Fibroblast of skin of scalp (primary cell): ENCODE measurements at places on chromosomes 7 and 10.

GRCh38 chr10:87660484-87661133 lies 931 bp downstream of the PAPSS2 start:
- DNase-seq, result peak; percentile 59

DNA sequence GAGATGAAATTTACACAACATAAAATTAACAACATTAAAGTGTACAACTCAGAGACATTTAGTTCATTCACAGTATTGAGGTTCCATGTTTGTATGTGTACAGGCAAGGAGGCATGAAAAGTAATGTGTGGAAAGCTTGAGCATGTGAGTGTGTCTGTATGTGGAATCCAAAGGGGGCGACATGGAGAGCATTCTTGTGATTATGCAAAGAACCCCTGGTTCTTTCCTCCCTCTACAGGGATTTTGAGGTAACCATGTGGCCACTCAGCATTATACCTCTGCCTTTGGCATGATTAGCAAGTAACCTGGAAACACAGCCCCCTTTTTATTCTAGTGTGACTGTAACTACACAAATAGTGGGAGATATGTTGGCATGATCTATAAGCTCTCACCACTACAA lies 21.0 kb downstream of the OR2F1 start:
- no peak for DNase-seq

DNA sequence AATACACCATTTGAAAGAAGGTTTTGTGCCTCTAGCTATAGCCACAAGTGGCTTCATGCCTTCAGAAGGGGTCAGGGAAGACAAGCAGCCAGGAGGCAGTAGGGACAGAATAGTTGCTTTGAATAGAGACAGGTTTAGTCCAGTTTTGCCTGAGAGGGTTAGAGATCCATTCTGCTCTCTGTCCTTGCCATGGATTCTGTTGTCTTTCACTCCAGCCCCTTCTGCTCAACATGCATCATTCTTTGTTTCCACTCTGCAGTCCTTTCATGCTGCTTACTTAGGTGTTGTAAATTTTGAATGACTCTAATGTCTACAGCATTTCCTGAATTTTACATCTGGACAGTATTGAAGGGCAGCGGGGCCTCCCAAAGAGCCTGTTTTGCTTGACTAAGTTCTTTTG lies 60.3 kb downstream of the CNTNAP2 start:
- DNase-seq, result no peak

GRCh38 chr10:122234416-122234815 lies 36.7 kb upstream of the BTBD16 start:
- DNase-seq, result no peak

DNA sequence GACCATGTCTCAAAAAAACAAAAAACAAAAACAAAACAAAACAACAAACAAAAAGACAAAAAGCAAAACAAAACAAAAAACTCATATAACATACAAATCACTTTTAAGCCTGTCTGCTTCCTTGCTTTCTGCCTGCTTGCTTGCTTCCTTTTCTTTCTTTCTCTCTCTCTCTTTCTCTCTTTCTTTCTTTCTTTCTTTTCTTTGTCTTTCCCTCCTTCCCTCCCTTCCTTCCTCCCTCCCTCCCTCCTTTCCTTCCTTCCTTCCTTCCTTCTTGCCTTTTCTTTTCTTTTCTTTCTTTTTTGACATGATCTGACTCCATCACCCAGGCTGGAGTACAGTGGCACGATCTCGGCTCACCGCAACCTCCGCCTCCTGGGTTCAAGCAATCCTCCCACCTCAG lies 15.9 kb upstream of the TRA2A start:
- no peak for DNase-seq

DNA sequence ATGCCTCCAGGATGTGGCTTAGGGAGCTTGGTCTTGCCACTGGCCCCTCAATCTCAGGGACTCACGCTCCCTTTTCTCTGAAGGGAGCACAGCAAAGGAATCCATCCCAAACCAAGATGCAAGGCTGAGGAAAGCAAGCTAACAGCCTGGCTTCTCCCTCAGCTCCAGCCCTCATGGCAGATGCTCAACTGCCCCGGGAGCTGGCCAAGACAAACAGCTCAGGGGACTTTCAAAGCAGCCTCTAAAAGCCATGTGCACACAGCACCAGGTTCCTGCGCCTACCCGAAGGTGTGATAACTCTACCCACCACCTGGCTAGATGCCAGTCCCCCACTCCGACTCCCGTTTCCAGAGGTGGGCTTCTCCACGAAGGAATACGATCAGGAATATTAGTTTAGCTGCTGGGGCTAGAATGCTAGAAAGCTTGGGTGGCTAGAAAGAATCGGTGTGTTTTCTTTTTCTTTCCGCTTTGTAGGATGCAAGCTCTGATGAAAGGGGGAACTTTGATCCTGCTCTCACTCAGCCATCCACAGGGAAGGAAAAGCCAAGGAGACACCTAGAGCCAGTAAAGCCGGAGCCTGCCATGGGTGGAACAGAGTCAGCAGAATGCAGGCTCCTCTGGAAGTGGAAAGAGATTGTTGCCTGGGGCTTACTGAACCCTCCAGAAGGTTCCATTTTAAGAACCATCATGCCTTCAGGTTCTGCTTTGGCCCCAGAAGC lies 89.0 kb upstream of the FGFR2 start:
- no peak for DNase-seq

GRCh38 chr10:62031507-62031906 lies 130.0 kb downstream of the ARID5B start:
- no peak for DNase-seq

DNA sequence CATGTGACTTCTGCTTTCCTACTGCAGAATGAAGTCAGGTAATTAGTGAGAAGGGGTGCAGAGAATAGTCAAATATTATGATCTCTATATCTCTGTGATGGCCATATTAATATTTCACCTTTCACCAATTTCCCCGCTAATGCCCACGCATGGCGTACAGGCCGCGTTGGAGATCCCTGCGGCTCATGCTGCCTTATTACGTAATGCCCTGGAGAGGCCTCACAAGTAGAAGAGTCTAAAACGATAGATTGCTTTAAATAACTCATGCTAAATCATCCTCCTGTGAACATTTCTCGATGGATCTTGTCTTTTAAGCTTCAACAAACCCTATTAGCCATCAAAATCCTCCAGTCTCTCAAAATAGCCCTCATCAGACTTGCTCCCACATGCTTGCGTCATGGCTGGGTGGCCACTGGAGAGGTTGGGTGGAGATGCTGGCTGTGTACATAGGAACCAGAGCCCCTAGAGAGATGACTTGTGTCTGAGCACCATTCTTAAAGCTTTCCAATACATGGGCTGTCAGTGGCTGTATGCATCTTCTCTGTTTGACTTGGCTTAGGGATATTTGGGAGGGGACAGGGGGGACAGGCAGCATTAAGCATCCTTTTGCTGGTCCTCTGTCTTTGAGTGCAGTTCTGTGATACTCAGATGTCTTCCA lies 79.5 kb upstream of the INSYN2A start:
- no peak for DNase-seq

DNA sequence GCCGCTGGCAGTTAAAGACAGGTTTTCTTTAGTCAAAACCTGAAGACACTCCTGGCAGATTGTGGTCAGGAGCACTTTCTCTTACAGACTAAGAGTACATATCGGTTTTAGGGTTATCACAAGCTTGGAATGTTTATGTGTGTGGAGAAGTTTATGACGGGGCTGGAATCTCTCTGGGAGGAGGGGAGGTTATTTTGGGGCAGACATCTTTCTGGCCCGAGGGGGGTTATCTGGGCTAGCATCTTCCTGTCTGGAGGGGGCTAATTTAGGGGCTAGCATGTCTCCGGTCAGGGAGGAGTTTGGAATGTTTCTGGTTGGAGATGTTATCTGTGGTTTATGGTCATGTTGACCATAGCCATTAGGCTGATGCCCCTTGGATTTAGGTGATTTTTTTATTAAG lies 141.2 kb upstream of the KIF5B start:
- no peak for DNase-seq

GRCh38 chr7:94996369-94996768 lies 89.0 kb downstream of the PPP1R9A start:
- no peak for DNase-seq

- peak; percentile 33 for DNase-seq
Observed at GRCh38 chr10:28945959-28946358, 268.6 kb downstream of the BAMBI start.

DNA sequence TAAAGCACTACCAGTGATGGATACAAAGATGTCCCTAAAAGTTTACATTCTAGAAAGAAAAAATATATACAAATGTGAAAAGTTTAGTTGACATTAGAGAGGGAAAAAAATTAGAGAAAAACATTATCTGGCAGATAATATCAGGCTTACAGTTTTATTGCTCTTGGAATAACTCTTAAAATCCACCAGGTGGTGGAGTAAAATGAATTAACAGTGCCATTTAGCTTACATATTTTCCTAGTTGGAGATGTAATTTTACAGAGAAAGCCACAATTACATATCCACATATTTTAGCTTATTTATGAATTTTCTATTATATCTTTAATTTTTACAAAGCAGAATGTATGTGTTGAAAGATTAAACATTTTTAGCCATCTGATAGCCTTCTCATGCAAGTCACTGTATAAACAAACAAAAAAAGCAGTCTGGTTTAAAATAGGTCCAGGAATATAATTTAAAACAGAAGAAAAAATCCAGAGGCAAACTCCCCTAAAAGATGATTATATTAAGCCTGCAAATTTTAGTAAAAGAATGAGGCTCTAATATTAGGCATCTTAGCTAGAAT lies 6.5 kb downstream of the CABCOCO1 start:
- peak; percentile 27 for DNase-seq

GRCh38 chr10:660970-661596 lies 28.4 kb downstream of the DIP2C start:
- DNase-seq, result no peak

DNA sequence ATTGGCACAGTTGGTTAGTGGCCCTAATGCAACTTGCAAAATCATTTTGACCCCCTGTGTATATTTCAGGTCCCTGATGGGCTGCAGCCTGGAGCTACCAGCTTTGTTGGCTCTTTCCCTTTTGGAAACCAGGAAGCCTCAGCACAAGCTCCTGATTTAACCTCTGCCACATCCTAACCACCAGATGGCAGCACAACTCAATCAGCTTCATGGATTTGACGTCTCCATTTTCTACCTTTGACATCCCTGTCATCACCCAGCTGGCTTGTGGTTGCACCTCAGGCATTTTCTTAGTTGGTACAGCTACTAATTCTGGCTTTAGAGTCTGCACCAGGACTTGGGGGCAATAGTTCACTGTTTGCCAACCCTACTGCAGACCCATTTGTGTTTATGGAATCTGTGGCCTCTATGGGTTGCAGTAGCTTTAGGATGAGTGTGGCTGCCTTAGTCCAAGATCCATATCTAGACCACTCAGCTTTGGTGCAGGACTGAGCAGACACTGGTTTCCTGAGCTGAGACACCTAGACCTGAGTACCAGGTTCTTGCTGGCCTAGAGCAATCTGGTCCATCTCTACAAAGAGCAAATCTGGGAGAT lies 456.2 kb downstream of the REEP3 start:
- DNase-seq, result peak; percentile 56

GRCh38 chr10:68333058-68333395 lies 299 bp upstream of the PBLD start:
- no peak for DNase-seq

DNA sequence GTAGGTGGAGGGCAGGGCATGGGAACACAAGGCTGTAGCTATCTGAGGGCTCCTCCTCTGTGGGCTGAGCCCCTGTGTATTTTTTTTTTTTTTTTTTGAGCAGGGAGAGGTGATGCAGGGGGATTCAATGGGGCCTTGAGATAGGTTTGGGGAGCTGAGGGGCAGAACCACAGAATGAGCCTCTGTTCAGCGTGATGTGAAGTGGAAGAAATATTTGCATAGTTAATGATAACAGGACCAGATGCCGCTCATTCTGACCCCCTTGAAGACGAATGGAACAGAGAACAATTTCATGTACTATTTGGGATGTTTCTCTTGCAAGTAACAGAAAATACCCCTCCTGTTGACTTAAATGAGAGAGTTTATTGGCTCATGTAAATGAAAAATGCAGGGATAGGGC lies 69.7 kb upstream of the EMX2 start:
- no peak for DNase-seq

DNA sequence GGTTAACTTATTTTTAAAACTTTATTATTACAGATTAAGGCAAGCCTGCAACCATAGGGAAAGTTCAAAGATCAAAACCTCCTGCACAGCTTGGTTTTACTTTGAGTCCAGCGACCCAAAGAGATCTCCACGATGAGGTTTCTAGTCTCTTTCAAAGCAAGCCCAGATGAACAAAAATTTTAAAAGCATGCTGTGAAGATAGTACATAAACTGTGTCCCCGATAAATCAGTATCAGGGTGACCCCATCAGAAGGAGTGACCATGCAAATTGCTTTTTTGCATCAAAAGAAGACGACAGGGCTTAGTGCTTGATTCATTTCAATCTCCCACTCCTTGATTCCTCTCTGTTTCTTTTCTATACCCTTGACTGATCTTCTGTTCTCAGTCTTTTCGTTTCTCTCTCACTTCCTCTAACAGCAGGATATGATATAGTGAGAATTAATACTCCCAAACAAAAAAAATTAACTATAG lies 16.0 kb upstream of the DNTT start:
- no peak for DNase-seq

GRCh38 chr10:53748319-53748718 lies 975.7 kb upstream of the MBL2 start:
- DNase-seq, result no peak

DNA sequence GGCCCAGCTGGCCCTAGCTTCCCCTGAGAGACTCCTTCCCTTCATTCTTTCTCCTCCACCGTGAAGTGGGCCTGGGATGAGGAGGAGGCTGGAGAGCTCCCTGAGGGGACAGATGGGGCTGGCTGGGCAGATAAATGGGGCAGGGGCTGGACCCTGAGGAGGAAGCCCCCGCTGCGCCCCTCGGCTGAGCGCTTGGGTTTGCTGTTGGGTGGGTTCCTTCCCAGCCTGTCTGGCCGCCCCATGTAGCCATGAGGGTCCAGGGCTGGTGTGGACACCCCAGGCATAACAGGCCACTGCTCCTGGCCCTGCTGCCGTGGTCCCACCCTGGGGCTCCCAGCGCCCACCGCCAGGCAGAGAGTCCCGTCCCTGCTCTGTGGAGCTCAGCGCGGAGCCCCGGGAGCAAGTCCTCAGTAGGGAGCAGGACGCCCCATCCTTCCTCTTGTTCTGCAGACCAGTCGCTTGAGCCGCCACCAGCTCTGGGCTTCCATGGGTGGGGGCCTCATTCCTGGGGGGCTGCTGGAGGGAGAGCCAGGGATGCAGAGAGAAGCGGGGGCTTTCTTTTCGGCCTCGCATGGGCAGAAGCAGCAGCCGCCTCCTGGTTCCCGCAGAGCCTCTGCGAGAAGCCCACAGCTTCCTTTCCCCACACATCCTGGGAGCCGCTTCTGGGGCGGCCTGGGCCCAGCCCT lies 266.4 kb upstream of the TCERG1L start:
- no peak for DNase-seq

GRCh38 chr10:114015708-114016107 lies 28.0 kb upstream of the ADRB1 start:
- DNase-seq, result no peak
